DMS79 (cell line): ENCODE measurements at places on chromosomes 5 and 9.

GRCh38 chr5:55620009-55620765, 85.4 kb upstream of the PLPP1 start:
- no peak for DNase-seq

GRCh38 chr5:573976-574375, 38.2 kb upstream of the CEP72 start:
- DNase-seq: peak; percentile 79

- DNase-seq: peak; percentile 89
These were observed 39.1 kb downstream of the WHRN start for GRCh38 chr9:114465906-114466900.

DNA sequence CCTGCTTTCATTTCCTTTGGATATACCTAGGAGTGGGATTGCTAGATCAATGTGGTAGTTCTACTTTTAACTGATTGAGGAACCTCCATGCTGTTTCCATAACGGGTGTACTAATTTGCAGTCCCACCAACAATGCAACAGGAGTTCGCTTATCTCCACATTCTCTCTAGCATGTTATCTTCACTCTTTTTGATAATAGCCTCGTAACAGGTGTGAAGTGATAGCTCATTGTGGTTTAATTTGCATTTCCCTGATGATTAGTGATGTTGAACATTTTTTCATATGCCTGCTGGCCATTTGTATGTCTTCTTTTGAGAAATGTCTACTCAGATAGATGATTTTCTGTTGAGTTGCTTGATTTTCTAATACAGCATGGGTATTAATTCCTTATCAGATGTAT, 142.2 kb downstream of the ZNF462 start:
- no peak for DNase-seq

DNA sequence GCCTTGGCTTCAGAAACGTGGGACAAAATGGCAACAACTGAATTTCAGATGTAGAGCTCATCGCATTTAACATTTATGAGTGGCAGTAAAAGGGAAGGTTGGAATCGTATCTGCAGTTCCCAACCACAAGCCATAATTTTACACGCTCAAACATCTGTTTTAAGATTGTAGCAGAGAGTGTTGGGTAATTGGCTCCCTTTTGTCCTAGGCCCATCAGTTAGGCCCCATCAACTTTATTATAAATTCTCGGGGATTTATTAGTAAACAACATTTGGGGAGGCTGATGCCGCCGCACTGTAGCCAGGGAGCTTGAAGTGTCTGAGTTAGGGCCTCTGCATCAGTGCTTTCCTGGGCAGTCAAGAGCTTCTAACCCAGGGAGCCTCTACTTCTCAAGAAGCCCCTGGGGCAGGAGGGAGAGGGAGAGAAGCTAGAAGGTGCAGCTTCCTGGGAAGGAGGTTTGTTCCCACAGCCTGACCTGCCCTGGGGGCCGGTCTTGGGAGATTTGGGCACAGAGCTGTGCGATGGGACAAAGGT, 66.2 kb downstream of the HSPA4 start:
- peak; percentile 46 for DNase-seq
